ENCODE measurements at places on chromosomes 7 and 10.

- DNase-seq = no peak
Observed at GRCh38 chr10:114256008-114256765, 17.1 kb downstream of the VWA2 start.

DNA sequence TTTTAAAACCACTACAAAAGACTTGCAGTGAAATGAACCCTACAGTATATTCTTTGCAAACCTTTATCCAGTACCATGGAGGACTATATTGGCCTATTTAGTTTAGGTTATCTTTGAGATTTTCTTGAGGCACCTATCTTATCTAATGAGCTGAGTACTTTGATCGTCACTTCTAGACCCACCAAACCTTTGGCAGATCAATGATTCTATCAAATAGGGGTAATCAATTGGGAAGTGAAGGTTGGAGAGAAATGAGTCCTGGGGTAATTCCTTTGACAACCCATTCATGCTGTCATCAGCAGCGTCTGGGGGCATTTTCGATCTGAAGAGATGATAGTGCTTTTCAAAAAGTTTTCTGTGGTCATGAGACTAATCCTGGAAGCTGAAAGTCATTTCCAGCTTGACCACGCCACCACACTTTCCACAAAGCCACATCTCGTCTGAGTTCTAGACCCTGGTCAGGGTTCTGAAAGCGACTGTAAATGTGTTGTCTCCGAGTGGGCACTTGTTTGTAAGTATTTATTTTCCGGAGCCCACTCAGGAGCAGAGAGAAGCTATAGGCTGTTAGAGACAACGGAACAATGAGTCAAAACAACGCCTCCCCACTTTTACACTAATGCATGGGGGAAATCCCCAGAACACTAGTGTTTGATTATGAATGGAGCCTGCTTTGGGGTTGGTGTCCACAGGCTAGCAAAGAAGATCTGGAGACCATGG, 4.8 kb downstream of the EGR2 start:
- peak; percentile 74 for DNase-seq

DNA sequence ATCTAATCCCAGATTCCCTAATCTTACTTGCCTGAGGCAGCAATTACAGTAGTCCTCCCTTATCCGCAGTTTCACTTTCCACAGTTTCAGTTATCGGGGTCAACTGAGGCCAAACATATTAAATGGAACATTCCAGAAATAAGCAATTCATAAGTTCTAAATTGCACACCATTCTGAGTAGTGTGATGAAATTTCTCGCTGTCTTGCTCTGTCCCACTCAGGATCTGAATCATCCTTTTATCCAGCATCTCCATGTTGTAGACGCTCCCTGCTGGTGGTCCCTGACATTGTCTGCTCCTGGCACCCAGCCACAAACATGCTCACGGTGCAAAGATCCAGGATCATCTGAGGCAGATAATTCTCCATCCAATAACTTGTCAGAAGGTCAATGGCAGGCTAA, 128.7 kb upstream of the CXCL12 start:
- DNase-seq = no peak

DNA sequence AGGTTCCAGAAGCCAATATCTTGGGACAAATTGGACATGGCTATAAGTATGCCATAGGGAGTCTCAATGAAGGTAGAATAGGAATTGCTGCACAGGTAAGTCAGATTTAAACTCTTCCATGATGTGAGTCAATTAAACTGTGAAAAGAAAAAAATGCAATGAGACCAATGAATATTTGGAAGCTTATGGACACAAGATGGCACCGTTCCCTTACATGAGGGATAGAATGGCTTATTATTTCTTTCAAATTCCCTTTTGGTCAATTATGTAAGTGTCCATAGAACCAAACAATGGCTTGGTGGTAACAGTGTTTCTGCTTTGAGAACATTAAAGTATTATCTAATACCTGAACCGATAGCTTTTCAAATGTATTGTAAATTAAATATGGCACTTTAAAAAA, 35.6 kb downstream of the ACADSB start:
- no peak for DNase-seq

GRCh38 chr7:127303102-127303501, 50.4 kb upstream of the GRM8 start:
- no peak for DNase-seq

DNA sequence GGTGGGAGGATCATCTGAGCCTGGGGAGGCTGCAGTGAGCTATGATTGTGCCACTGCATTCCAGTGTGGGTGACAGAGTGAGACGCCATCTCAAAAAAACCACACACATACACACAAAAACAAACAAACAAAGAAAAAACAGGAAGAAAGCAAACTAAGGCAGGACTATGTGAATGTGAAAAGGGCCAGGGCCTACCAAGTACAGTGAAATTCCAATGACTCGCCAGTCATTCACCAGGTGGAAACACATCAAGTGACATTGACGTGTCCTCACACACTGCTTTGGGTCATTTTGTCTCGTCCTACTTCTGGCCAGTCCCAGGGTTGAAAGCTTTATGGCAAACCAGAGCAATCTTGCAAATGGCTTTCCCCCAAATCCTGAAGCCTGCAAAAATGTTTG, 79.9 kb downstream of the HIP1 start:
- DNase-seq = no peak

DNA sequence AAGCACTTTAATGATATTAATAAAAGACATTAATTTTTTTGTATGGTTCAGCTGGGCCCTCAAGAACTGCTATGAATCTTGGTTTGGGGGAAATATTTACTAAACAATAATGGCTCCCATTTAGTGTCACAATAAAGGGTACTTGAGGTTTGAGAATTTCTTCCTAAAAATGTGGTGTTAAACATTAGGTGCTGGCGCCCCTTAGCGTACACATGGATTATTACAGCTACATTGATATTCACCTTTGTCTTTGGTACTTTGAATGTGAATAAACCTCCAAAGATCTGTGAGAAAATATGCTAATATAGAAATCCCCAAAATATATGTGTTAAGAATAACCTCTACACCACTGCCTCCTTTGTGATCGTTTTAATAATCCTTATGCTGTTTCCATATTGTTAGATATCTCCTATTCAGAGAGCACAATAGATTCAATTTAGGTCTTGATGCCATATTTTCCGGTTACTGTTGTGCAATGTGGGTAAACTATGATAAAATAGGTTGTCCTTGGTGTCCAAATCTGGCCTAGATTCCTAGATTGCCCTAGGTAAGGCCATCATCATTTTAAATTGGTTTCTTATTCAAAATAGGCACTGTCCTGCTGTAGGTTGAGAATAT, 161.8 kb upstream of the CACNA2D1 start:
- peak; percentile 23 for DNase-seq

GRCh38 chr7:55155351-55156117, 136.7 kb downstream of the EGFR start:
- DNase-seq = no peak

DNA sequence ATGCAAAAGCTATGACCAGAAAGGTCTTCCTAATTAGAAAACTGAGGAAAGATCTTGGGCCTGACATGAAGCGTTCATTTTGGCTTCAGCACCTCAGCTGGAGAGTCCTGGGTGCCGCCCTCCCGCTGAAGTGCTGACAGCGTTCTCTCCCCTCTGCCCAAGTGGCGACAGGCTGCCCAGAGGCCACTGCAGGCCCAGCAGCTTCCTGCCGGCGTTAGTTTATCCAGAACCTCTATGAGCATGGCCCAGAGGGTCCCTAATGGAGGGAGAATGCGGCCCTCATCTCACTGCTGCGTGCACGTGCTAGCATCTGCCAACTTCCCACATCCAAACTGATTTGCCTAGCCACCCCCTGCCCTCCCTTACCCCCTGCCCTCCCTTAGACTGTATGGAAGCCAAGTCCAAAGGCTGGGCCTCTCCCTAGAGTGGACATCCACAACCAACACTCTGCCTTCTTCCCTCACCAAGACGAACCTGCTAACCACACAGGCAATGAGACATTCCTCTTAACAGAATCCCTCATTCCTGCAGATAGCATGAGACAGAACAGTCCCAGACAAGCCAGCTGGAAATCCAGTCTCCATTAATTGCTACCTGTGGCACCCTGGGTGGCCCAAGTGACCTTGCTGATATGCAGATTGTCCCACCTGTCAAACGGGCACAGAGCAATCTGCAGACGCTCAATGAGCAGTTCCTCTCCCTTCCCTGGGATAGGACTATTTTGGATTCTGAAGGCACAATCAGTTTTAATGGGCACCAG, 108.4 kb downstream of the C10orf90 start:
- no peak for DNase-seq

DNA sequence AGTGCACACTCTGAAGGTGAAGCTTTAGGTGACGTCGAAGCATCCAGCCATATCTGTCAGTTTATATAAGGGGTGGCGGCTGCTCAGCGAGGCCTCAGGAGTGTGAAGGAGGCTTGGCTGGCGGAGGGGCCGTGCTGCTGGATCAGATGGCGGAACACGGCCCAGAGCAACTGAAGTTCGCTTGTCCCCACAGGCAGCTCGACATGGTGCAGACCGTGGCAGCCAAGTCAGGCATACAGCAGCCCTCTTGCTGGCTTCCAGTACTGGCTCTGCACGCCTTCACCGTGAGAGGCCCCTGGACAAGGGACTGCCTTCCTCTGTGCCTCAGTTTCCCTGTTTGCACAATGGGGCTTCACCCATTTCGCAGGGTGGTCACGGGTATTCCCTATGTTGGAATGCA, 443.5 kb downstream of the DNAJB6 start:
- no peak for DNase-seq
